ENCODE measurements at places on chromosomes 7 and 10.

DNA sequence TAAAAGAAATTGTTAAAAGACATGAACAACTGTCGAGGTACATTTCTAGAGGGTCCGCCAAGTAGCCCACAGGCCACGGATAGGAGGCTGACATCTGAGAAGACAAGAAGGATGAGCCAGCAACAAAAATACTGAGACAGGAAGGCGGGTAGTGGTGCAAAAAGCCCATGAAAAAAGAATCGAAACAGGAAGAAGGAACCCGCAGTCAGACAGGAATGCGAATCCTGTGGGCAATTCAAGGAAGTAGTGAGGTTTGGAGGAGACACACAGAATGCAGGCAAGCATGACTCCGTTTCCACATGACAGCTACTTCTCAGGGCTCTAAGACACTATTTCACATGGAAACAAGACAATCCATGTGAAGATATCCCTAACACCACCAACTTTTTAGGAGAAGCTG is 125.2 kb downstream of the DOCK4 start:
- DNase-seq, result no peak

DNA sequence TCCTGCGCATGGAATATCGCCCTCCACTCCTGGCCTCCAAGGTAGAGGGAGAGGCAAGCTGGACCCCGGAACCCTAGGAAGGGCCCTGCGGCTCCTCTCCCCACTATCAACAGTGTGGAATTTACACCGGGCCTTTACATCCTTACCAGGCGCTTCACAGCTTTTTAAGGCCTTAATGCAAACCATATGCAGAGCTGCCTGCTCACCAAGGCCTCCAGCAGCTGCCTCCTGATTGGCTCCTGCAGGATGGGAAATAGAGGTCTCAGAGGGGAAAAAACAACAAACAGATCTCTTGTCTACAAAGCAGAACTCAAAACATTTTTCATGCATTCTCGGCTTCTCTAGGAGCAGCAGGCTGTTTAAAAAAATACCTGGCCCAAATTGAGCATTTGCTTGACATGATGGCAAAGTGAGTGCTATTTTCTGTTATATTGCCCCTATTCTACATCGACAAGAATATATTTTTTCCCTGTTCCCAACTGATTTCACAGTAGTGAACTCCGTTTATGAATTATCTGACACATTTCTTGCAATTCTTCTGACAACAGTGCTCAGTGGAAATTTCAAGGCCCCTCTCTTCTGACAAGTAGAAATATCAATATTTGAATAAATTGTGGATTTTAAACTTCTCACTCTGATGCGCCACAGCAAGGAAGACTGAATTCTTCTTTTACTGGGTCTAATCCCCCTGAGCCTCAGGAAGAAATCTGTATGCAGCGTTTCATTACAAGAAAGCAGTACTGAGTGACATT is 51.7 kb downstream of the EBF3 start:
- no peak for DNase-seq

- no peak for DNase-seq
These were observed 19.0 kb downstream of the TMEM236 start for GRCh38 chr10:17771017-17771416.

GRCh38 chr10:6928586-6928985 is 348.5 kb upstream of the PRKCQ start:
- peak; percentile 10 for DNase-seq

DNA sequence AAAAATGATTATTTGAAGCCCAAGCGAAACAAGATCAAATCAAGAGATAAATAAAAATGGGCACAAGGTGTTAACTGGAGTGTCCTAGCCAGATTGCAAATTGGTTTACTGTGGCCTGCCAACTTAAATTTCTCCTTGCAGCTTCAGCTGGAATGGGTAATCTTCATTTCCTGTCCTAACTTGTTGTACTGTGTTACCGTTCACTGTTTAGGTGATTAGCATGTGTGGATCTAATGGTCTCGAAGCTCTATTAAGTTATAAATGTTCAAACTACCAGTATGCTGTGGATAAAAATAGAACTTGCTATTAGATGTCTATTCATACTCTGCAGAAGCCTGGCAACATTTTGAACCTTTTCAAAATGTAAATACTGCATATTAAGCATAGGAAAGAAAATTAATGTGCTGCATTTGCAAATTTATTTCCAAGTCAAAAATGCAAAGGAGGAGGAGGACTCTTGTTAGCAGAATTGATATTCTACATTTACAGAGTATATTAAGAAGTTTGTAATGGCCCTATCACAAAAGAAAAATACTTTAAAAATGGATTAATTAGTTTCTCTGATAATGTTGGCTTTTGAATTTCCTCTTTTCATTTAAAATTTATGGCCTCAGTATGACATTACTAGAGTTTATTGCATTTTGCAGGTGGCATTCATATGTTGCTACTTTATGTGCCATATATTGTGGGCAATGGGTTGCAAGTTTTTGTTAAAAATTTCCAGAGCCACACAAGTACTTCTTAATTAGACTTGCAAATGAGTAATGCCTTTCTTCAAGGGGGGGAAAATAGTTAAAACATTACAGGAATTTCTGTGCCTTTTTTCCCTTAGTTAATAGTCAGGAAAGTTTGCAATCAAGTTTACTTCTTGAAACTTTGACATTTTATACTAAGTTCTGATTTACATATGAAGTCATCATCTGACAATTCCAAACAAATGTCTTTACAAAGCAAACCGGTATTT is 92.1 kb downstream of the CABCOCO1 start:
- no peak for DNase-seq

- no peak for DNase-seq
These were observed 12.6 kb upstream of the COL1A2 start for GRCh38 chr7:94382132-94382531.

GRCh38 chr10:91983416-91983815 is 59.8 kb downstream of the BTAF1 start:
- DNase-seq, result no peak

GRCh38 chr7:152176797-152177196 is 151.3 kb downstream of the GALNT11 start:
- DNase-seq, result no peak

- DNase-seq, result no peak
These were observed 1.7 kb upstream of the CCDC186 start for GRCh38 chr10:114175667-114176066.

GRCh38 chr7:40538281-40538680 is 403.5 kb downstream of the SUGCT start:
- no peak for DNase-seq

DNA sequence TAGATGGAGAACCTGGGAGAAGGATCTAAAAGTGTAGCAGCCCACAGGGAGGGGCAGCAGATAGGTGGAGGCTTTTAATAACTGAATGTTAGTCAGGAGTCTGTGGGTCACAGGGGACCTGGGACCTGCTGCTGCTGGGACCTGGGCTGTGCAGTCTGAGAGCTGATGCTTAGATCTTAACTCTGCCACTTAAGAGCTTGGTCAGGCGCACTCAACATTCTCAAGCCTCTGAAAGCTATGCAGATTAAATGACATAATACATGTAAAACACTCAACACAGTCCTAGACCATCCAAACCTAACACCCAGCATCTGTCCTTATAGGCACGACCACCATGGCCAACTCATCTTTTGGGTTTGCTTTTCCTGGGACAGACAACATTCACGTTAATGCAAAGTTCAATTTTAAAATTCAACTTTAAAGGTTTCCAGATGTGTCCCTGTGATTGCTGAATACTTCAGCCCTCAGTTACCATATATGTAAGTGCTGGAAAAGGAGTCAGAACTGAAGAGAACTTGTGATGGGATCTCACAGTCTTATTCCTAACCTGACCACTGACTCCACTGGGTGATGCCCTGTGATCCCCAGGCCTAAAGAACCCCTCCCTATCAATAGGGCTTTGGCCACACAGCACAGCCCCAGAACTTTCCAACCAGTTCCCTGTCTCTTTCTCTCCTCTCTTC is 321.0 kb downstream of the PLXNA4 start:
- DNase-seq, result no peak

- DNase-seq, result no peak
These were observed 107.9 kb downstream of the ODAD2 start for GRCh38 chr10:27890971-27891370.

GRCh38 chr7:90709501-90710465 is 113.7 kb downstream of the CDK14 start:
- no peak for DNase-seq

DNA sequence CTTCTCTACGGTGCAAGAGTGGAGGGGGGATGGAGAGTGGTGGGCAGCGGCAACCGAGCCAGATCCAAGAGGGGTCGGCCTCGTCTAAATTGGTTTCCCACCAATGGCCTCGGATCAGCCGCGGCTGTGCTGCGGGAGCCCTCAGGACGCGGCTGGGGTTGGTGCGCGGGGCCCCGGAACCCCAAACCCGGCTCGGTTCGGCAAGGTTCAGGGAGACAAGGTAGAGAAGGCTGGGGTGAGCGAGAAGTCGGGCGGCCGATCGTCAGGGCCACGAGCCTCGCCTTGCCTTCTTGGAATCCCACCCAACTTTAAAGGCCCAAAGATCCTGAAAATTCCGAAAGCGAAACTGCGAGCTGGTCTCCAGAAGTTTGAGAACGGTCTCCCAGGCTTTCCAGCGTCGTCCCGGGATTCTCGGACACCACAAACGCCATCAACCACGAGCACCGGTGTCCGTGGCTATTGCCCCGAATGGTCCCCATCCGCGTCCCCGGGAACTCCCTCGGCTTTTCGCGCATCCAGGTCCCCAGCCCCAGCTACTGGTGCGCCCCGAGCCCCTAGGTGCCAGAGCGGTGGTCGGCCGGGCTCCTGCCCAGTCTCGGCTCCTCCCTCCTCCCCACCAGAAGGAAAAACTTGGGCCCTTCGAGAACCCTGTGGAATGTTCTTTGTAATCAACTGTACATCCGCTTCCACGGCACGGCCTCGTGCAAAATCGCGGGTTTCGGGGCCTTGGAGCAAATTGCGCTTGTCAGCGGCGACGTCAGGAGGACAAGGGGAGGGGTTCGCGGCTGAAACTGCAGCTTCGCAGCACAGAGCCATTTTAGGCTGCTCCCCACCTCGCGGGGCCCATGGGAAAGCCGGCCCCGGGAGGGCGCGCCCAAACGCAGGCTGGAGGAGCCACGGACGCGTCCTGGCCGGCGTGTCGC is 3.2 kb downstream of the SFMBT2 start:
- DNase-seq, result no peak

DNA sequence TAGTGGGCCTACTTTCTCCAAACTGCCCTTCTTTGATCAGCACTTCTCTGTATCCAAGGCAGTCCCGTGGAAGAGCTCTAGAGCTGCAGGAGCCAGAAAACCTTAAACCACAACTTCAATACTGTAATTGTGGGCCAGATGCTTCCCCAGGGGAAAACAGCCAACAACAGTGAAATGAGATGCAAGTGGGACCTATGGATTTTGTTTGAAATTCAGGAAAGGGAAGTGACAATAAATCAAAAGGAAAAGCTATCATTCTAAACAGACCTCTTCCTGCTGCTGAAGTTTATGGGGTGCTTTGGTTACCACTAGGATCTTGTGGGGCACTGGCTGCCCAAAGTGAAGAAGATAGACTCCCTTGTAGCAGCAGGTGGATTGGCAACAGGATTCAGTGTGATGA is 1031.7 kb downstream of the LRMDA start:
- DNase-seq, result no peak

- DNase-seq, result no peak
These were observed 676.5 kb downstream of the NRG3 start for GRCh38 chr10:82551506-82551905.

- DNase-seq, result no peak
These were observed 94.5 kb upstream of the INSYN2A start for GRCh38 chr10:127290850-127291249.

GRCh38 chr10:44070282-44070681 is 314.6 kb downstream of the CXCL12 start:
- DNase-seq, result no peak

GRCh38 chr7:44167920-44168319 is 21.3 kb downstream of the GCK start:
- DNase-seq, result no peak

DNA sequence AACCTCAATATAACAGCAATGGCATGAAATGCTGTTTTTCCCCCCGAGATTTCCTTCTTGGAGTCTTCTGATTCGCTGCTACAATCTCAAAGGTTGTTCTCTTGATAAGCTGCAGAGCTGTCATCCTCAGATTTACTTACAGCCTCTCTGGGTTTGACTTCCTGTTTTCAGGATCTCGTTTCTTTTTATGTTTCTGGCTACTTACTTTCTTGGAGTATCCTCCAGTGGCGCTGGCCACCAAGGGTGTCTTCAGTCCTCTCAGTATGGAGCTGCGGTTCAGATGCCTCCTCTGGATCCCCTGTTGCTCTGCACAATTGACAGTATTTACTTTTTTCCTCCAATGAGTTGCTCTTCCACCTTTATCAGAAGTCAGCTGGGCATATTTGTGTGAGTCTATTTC is 152.0 kb upstream of the TMEM72 start:
- no peak for DNase-seq

DNA sequence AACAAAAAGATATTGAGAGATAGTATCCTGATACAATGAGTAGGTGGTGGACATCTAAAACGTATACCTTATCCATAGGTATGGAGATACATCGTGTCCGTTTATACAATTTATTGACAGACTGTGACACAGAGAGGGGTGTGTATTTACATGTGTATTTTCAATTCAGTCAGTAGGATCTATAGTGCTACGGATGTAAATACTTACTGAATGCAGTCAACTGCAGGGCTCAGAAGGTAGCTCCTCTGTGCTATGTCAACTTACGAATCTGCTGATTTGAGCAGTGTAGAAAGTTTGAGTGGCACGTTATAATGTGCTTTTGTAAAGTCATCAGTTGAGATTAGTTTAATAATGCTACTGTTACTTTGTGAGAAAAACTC is 626 bp downstream of the ZNF804B start:
- DNase-seq, result no peak

- DNase-seq, result no peak
These were observed 969 bp downstream of the SLC35G1 start for GRCh38 chr10:93894516-93895378.

Data from stimulated activated CD8-positive, alpha-beta memory T cell treated with anti-CD3 and anti-CD28 coated beads, Interleukin-7, amount 100 ng/mL, for 4 hours (primary cell).